ENCODE measurements at places on chromosomes 1 and 21. TPM values are rescaled to one million over a fixed set of nuclear protein-coding genes. Genes with fewer than 3 reads are reported as not detected.

Gene GBP5
- total RNA-seq: 261 TPM

DNA sequence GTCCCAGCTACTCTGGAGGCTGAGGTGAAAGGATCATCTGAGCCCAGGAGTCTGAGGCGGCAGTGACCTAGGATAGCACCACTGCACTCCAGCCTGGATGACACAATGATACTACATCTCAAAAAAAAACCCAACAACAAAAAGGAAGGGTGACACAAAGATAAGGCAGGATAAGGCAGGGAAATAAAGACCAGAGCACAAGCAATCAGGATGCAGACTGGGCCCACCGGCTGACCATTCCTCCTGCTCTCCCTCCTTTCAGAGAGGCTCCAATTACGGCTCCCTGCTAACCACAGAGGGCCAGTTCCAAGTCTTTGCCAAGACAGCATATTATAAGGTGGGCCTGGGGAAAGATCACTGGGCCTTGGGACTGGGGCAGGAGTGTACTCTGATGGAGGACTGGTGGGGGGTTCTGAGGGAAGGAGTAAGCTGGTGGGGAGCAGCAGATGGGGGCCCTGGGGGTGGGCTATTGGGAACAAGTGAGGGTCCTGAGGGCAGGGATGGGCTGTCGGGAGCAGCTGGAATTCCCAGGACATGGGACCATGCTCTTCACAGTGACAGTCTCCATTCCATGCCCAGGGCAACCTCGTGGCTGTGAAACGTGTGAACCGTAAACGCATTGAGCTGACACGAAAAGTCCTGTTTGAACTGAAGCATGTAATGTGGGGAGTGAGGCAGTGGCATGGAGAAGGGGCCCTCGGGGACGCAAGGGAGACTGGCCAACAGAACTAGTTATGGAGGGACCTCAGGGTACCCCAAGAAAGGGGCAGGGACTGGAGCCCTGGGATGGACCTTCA lies 7.3 kb downstream of the NPR1 start:
- no peak for DNase-seq

Gene RNU1-1
- total RNA-seq: 1,730 TPM

DNA sequence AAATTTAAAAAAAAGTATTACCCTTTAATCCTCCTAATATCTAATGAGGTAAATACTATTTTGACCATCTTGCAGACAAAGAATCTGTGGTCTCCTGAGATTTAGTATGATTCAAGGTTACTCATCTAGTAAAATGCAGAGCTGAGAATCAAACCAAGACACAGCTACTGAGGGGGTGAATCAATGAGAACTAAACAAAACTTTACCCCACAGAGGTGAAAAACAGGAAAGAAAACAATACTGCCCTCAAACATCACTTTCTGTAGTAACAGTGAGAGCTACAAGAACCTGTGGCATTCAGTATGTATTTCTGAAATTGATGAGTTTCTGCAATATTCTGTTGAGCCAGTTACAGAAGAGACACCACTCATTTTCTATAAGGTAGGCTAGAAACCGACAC lies 85.1 kb downstream of the JAK1 start:
- DNase-seq: no peak

DNA sequence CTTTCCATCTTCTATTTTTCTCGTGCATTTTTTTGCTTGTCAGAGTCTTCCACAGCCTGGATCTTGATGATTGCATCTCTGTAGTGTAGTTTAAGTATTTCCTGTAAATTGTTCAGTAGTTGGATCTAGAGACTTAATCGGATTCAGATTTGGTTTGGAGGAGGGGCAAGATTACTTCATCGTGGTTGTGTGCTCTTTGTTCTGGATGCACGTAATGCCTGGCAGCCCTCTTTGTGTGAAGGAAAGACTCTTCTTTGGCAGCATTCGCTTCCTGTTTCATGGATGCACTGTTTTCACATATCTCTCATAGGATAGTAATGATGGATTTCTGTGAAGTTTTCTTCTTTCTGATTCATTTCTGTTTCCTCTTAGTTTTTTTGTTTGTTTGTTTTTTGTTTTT lies 14.2 kb downstream of the SEMA4A start:
- DNase-seq: no peak

Gene TNFRSF4
- 2.9 TPM for total RNA-seq

Gene GREM2
- total RNA-seq: not detected

Gene SH3D21
- 15.3 TPM for total RNA-seq

DNA sequence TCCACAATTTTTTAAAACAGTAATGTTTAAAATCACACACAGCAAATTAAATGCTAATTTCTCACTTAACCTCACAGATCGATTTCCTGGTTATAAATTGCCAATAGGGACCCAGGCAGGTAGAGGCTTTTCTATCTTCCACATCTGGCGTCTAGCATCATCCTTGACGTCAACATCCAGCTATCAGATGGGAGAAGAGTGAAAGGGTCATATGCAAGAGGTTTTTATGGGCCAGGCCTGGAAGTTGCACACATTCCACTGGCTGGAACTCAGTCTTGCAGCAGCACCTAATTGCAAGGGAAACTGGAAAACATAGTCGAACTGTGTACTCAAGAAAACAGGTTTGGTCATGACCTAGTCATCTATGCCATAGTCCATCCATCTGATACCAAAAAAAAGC lies 6.0 kb upstream of the EEIG2 start:
- no peak for DNase-seq

DNA sequence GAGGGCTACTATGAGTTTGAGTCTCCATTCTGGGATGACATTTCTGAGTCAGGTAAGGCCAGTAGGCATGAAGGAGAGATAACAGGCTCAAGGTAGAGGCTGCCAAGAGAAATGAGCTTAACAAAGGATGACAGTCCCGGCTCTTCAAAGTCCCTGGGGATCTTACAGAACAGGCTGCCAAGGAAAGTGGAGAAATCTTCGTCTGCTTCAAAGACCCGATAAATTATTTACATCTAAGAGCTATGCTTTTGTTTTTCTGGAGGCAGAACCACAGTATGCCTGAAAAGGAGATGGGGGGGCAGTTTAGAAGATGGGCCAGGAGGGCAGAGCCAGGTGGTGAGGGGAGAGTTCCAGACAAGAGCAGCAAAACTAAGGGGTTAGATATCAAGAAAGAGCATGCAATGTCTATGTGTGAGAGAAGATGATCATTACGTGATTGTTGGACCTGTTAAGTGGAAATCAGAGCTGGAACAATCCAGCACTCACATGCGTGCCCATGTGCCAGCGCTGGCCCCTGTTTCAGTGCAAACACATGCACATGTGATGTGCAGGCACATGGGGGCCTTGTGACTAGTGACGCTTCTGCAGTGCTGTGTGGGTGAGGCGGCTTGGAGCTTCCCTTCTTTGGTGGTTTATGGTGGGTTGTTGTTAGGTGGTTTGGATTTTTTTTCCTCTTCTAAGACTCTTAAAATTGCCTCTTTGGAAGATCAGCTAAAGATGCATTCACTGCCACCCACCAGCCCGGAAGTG lies 25.7 kb downstream of the CAMK1G start:
- no peak for DNase-seq

GRCh38 chr1:145963265-145964019 lies 933 bp downstream of the ANKRD34A start:
- no peak for DNase-seq

Gene ESRRG
- total RNA-seq: not detected

GRCh38 chr1:6126028-6126427 lies 54.1 kb downstream of the CHD5 start:
- no peak for DNase-seq

DNA sequence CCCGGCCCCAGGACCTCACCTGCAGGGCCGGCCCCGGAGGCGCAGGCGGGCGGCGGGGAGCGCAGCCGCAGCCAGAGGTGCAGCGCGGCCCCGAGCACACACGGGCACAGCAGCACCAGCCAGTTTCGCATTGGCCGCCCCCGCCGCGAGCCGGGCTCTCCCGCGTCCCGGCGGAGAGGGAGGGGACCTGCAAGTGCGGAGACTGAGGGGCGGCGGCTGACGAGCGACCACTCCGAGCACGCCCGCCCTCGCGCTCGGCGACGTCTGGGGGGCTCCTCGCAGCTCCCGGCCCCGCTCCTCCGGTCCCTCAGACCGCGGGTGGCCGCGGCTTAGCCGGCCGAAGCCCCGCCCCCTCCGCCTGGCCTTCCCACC lies at the start of gene B3GALNT2:
B3GALNT2 (minus strand) TSS at position 331 of the 372 bp plus-strand sequence; CDS start at position 131, 200 bp downstream.
- no peak for DNase-seq

Gene LRRC7
- total RNA-seq: 0.16 TPM

- DNase-seq: no peak
Measured at GRCh38 chr1:173886746-173887611, 18.8 kb downstream of the ZBTB37 start.

Gene HPCA
- total RNA-seq: not detected

- no peak for DNase-seq
Measured at GRCh38 chr1:111618961-111619634, 491 bp upstream of the RAP1A start.

DNA sequence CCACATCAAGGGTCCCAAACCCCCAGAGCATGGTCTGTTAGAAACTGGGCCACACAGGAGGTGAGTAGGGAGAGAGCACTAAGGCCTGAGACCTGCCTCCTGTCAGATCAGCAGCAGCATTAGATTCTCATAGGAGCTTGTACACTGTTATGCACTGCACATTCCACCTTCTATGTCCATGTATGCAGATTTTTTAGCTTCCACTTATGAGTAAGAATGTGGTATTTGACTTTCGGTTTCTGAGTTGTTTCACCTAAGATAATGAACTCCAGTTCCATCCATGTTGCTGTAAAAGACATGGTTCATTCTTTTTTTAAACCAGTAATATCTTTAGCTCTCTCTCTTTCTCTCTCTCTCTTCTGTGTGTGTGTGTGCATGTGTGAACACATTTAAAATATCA lies 663 bp upstream of the GBP6 start:
- no peak for DNase-seq

DNA sequence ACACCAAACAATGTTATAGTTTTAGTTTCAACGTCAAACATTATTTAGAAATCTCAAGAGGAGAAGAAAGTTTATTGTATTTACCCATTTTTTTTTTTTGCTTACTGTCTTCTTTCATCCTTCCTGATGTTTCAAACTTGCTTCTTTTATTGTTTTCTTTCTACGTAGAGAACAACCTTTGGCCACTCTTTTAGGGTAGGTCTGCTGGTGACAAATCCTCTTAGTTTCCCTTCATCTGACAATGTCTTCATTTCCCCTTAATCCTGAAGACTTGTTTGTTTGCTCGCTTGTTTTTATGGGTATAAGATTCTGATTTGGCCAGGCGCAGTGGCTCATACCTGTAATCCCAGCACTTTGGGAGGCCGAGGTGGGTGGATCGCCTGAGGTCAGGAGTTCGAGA lies 89.1 kb downstream of the RHOU start:
- no peak for DNase-seq

GRCh38 chr1:166029196-166029945 lies 137.4 kb downstream of the FAM78B start:
- no peak for DNase-seq

DNA sequence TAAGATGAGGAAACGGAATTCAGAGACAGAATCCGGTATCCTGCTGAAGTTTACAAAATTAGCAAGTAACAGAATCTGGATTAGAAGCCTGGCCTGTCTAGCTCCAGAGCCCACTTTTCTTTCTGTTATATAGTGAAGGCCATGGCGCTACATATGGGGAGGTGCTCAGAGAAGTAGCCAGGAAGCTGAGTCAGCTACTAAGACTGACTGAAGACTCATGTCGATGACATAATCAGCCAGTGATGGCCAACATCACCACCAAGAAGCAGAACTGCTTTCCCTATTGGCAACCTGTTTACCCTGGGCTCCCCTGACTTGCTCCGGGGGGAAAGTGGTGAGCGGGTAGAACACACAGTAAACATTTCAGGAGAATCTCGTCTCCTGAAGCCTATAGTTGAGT lies 18.8 kb downstream of the LRRC52 start:
- DNase-seq: no peak

DNA sequence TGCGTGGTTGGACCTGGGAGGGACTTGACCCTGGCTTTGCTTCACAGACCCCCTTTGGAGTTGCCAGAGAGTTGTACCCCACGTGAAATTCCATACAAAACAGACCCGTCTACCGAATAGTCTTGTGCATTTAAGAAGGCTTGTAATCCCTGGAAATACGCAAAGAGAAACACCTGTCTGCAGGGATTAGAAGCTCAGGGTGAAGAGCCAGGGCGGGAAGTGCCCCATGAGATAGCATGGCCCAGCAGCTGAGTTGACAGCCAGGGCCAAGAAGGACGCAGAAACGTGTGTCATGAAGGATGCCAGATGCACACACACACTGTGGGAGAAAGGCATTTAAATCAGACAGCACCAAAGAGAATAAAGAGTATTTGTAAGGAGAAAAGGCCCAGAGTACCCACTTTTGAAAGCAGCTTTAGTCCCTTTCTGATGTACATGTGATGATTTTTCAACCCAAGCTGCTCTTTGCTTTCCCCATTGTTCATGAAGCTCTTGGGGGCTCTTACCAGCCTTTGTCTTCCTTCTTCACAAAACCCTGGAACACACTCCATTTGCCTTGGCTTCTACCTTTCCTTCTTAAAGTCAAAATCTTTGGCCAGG lies 46.6 kb downstream of the PCP4 start:
- no peak for DNase-seq

DNA sequence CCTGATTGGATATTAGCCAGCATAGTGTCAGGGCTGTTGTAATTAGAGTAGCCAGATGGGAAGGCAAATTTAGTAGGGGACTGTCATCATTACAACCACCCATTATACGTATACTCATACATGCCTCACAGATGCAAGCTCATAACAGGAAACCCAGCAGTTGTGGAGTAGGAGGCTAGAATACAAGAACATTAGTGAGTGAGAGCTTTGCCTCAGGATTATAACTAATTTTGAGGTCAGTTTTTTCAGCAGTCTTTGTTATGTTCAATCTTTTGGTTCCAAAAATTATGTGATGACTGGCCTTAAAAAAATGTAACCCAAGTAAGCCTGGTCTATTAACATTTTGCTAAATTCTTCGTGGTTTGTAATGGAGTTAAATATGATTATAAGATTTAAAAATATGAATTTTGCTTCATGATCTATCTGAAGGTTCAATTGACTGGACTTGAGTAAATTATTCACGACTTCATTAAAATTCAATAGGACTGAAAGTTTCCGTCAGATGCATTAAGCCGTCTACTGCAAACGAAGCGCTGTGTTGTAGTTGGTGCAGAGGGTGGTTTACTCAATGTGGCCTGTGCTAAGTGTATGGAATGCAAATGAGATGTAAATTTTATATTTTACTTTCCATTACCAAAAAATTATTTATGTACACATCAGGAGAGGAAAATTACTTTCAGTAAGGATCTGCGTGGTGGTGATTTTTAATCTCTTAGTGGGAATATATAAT lies 48.8 kb downstream of the KCNK1 start:
- no peak for DNase-seq

Gene SERPINC1
- total RNA-seq: not detected

DNA sequence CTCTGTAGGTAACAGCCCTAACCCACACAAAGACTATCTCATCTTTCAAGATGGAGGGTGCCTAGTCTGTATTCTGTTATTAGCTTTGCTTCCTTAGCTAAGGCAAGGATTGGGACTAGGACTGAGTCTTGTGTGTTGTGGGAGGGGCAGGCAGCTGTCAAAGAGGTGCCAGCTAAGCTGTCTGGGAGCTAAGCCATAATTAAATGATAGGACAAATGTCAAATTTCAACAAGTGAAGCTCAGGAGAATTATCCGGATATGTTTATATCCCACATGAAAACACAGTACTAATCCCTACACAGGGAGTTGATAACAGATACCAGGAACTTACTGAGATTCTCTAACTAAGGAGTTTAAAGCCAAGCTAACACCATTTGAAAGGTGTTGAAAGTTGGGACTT lies 70.5 kb upstream of the NGF start:
- DNase-seq: no peak

Gene EPHB2
- total RNA-seq: not detected

- DNase-seq: no peak
Measured at GRCh38 chr1:9269721-9270120, 23.0 kb upstream of the SPSB1 start.
